PC-3 (cell line): ENCODE measurements at places on chromosomes 2 and 18. TPM values are rescaled to one million over a fixed set of nuclear protein-coding genes. Genes with fewer than 3 reads are reported as not detected.

MYOM1 gene
- 0.07 and 0.12 TPM in 2 replicates for total RNA-seq

CD207 gene
- not detected in 2 replicates for total RNA-seq

MEP1B gene
- total RNA-seq, result not detected in 2 replicates

ARHGEF4 gene
- total RNA-seq, result 21.5 and 30.5 TPM in 2 replicates

PTPN18 gene
- 27.1 and 33.5 TPM in 2 replicates for total RNA-seq

FABP1 gene
- total RNA-seq, result not detected in 2 replicates

SERPINB10 gene
- 0.69 TPM in 1 of 2 replicates, not detected in the other for total RNA-seq

NPAS2 gene
- 54.8 and 55.4 TPM in 2 replicates for total RNA-seq

DNA sequence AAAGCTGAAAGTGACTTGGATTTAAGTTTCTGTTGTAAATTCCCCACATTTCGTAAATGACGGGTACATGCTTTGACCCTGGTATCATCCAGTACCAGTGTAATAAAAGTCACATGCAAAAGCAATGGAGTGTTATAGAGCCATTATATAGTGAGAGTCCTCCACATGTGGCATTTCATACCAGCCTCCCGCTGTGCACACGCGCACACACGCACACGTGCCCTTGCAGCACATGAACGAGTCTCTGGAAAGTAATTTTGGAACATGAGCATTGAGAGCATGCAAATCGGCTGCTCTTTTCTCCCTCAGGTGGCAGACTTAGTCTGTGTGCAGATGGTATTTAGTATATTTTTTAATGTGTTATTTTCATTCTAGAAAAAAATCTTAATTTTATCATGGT lies 198.1 kb downstream of the ZNF407 start:
- no peak for DNase-seq
- H3K27ac ChIP-seq, result no peak overlapping the region
- no peaks in the 10 kb centered on the region for H3K27me3 ChIP-seq
- no peaks in the 10 kb centered on the region for H3K36me3 ChIP-seq
- H3K4me1 ChIP-seq, result peaks cover 10% of the 10 kb centered on the region

GRCh38 chr2:98483257-98483861 lies 38.7 kb downstream of the INPP4A start:
- no peaks in the 10 kb centered on the region for H3K36me3 ChIP-seq
- DNase-seq, result peak; percentile 95
- H3K4me3 ChIP-seq, result peak overlapping the region; percentile 7; the same call in 1 of the 2 replicates
- H3K27ac ChIP-seq, result peak overlapping the region; percentile 96
- peaks cover 75% of the 10 kb centered on the region for H3K4me1 ChIP-seq

DNA sequence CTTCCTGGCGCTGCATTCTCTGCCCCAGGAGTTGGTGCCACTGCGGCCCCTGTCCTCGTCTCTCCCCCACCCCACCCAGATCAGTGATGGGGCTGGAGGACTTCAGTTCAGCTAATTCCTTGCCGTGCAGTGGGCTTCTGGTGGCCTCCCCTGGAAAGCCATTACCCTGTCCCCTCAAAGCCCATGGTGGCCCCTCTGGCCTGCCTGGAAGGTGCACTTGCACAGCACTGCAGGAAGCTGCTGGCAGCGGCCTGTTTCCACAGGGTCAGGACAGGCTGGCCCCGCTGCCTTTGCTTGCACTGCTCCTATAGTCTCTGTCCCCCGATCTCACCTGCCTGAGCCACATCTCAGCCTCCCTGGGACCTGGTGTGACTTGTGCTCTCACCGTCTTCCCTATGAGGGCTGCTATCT lies 105.1 kb downstream of the USP40 start:
- no peak overlapping the region for H3K4me3 ChIP-seq
- H3K36me3 ChIP-seq, result peaks cover 21% of the 10 kb centered on the region; the same call in 1 of the 2 replicates
- H3K27me3 ChIP-seq, result no peaks in the 10 kb centered on the region

GRCh38 chr2:43005975-43006833 lies 213.8 kb upstream of the HAAO start:
- H3K4me1 ChIP-seq, result peaks cover 13% of the 10 kb centered on the region
- no peak overlapping the region for H3K27ac ChIP-seq
- H3K27me3 ChIP-seq, result no peaks in the 10 kb centered on the region
- no peak for DNase-seq

GRCh38 chr18:7681298-7681697 lies 114.2 kb downstream of the PTPRM start:
- no peaks in the 10 kb centered on the region for H3K27me3 ChIP-seq
- no peak for DNase-seq
- H3K27ac ChIP-seq, result no peak overlapping the region
- H3K4me1 ChIP-seq, result no peaks in the 10 kb centered on the region
- no peak overlapping the region for H3K4me3 ChIP-seq
- no peaks in the 10 kb centered on the region for H3K36me3 ChIP-seq

DNA sequence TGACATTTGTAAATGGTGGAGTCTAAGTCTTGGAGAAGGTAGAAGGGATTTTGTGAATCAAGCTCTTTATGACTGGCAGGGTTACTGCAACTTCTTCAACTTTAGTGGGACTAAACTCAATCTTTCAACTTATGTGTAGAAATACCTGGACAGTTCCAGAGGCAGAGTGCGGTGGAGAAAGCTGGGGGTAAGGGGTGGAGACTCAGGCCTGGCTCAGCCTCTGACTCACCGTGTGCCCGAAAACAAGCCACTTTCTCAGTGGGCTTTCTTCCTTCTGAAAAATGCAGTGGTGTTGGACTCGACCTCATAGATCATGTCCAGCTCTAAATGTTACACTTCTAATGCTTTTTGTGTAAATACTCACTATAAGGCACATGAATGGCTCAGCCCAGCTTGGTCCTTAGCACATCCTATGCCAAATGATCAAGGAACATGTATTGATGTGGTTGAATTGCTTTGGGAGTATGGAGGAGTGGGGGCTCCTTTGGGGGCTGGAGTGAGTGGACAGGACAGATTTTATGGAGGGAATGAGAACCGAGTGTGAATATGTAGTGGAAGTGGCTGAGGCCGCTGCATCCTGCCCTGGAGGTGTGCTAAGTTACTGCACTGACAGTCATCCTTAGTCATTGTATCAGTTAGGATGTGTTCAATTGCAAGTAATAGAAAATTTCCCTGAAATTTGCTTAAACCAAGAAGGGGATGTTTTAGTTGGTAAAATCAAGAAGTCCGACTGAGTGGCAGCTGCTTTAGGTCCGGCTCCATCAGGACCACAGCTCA lies 32.2 kb upstream of the IGFBP5 start:
- 0 out of 2 replicates have a peak, but pooled peaks cover 6% of the 10 kb centered on the region for H3K4me1 ChIP-seq
- DNase-seq, result no peak
- H3K4me3 ChIP-seq, result no peak overlapping the region
- H3K27ac ChIP-seq, result no peak overlapping the region
- peaks cover 16% of the 10 kb centered on the region for H3K27me3 ChIP-seq
- H3K36me3 ChIP-seq, result no peaks in the 10 kb centered on the region

GRCh38 chr2:64311948-64312621 lies 141.9 kb upstream of the LGALSL start:
- peak overlapping the region; percentile 24; the same call in 1 of the 2 replicates for H3K4me3 ChIP-seq
- H3K36me3 ChIP-seq, result no peaks in the 10 kb centered on the region

DNA sequence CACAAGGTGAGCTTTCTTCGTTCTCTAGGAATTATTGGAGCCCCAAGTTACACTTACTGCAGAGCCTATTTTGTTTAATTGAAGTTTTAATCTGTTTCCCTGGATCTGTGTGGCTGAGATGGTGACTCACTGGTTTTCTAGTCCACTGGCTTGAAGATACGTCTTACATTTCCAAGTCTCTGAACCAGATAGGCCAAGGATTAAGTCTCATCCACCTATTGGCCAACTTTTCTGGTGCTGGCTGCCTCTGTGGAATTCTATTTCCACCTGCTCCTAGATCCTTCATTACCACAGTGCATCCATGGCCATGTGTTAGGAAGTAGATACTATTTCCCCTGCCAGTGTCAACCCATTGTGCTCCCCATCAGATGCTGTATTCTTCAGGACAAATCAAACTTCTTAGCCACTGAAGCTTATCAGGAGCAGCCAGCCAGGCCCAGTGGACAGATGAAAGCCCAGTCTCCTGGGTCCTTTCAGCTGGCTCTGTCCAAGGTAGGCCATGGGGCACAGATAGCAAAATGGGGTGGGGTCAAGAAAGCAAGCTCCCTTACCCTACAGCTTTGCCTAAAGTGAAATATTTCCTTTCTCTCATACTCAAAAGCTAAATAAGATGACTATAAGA lies 198.8 kb upstream of the TCF4 start:
- H3K36me3 ChIP-seq, result 0 out of 2 replicates have a peak, but pooled peaks cover 6% of the 10 kb centered on the region
- no peak overlapping the region for H3K27ac ChIP-seq
- H3K4me3 ChIP-seq, result no peak overlapping the region

DNA sequence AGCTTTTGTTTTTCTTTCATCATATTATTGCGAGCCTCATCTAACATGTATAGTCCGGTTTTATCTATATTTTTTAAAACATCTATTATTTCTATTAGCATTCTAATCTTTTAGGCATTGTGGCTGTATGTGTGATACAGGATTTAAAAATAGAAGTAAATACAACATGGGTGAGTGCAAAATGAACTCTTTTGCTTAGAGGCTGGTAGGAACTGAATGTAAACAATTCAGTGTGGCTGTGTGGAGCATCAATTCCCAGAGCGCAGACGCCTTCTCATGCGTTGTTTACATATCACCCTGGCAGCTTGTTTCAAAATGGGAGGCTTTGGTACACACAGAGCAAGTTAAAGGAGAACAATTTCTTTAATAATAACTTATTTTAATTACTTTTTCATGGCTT lies 836 bp downstream of the DTNA start:
- H3K36me3 ChIP-seq, result no peaks in the 10 kb centered on the region
- H3K4me3 ChIP-seq, result no peak overlapping the region
- no peak for DNase-seq
- H3K27ac ChIP-seq, result no peak overlapping the region
- H3K27me3 ChIP-seq, result no peaks in the 10 kb centered on the region
- peaks cover 28% of the 10 kb centered on the region for H3K4me1 ChIP-seq

DNA sequence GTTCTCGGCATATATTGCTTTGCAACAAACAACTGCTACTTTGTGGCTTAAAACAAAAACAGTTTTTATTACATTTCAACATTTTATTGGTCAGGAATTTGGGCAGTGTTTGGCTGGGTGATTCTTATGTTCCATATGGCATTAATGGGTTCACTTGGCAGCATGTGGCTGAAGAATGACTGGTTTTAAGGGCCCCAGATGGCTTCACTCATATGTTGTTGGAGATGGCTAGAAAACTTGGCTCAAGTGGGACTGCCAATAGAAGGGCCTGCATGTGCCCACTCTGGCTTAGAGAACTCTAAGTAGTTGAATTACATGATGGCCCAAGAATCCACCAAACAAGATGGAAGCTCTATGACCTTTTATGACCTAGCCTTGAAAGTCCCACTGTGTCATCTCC lies 86.1 kb downstream of the FASTKD2 start:
- no peaks in the 10 kb centered on the region for H3K27me3 ChIP-seq
- no peaks in the 10 kb centered on the region for H3K4me1 ChIP-seq
- DNase-seq, result no peak
- no peak overlapping the region for H3K27ac ChIP-seq
- H3K4me3 ChIP-seq, result no peak overlapping the region
- H3K36me3 ChIP-seq, result no peaks in the 10 kb centered on the region

GRCh38 chr2:42029171-42029570 lies 18.6 kb upstream of the PKDCC start:
- H3K36me3 ChIP-seq, result no peaks in the 10 kb centered on the region
- no peak overlapping the region for H3K4me3 ChIP-seq
- H3K27me3 ChIP-seq, result peaks cover 18% of the 10 kb centered on the region
- H3K4me1 ChIP-seq, result no peaks in the 10 kb centered on the region; the same call in 1 of the 2 replicates
- H3K27ac ChIP-seq, result no peak overlapping the region
- no peak for DNase-seq

DNA sequence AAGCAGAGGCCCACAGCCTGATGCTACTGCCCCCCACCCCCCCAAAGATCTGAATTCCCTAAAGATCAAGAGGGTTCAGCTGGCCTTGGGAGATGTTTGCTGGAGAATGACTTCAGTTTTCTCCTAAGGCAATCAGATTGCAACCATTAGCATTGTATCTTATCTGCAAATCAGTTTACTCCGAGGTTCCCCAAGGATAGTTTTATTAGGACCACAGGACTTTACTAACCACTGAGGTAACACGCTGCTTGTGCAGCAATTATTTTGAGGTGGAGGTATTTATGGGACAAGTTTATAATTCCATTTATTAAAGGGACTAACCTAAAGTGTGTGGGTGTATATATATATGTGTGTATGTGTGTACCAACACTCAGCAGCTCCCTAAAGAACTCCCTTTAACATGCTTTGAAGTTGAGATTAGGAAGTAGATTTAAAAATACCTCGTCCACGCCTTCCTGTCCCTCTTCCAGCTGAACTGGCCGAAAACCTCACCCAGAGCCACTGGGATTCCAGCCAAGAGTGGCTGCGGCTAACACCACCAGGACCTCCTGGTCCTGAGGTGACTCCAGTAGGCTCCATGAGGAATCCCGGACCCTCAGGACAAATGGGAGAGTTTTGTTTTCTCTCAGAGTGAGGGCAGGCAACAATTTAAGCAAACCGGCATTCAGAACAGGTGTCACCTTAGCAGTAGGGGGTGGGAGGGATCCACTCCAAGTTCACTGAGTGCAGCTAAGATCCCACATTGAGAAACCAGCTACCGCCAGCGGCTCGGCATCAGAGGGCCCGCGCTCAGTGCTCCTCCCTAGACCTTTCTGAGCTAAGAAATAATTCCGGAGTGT lies 3.0 kb upstream of the DLX1 start:
- H3K36me3 ChIP-seq, result no peaks in the 10 kb centered on the region
- H3K4me1 ChIP-seq, result peaks cover 21% of the 10 kb centered on the region; the same call in 1 of the 2 replicates
- DNase-seq, result no peak
- H3K27me3 ChIP-seq, result no peaks in the 10 kb centered on the region

DNA sequence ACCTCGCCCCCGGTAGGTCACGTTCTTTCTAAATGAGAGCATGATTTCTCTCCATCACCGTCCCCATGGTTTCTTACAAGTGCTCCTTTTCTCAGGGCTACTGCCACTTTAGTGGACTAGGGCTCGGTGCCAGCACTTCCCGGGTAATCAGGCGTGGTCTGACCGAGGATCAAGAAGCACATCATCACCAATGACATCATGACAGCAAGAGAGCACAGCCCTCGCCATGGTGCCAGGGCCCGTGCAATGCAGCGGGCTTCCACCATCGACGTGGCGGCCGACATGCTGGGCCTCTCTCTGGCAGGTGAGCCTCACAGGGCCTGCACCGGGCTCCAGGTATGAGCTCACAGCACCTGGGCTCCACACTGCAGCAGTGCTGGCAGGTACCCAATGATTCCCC lies 75.2 kb downstream of the INPP4A start:
- H3K27me3 ChIP-seq, result no peaks in the 10 kb centered on the region
- no peaks in the 10 kb centered on the region; the same call in 1 of the 2 replicates for H3K36me3 ChIP-seq
- peaks cover 4% of the 10 kb centered on the region; the same call in 1 of the 2 replicates for H3K4me1 ChIP-seq
- no peak overlapping the region for H3K27ac ChIP-seq

DNA sequence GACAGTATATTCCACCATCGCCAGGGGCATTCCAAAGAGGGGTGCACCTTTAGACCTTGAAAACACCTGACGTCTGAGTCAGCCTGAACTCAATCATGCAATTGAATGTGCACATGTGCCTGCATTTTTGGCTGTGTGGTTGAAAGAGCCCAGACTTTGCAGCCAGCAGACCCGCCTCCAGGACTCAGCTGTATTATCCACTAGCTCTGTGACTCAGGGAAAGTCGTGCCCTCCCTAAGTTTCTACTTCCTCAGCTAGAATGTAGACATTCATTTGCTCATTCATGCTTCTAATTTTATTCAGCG lies 94.2 kb downstream of the LRRC30 start:
- H3K4me1 ChIP-seq, result peaks cover 38% of the 10 kb centered on the region
- H3K36me3 ChIP-seq, result no peaks in the 10 kb centered on the region
- H3K4me3 ChIP-seq, result no peak overlapping the region
- H3K27me3 ChIP-seq, result no peaks in the 10 kb centered on the region
